ENCODE measurements at places on chromosomes 1 and 21.

GRCh38 chr1:177645491-177646190 lies 324.2 kb downstream of the SEC16B start:
- DNase-seq, result peak; percentile 18

DNA sequence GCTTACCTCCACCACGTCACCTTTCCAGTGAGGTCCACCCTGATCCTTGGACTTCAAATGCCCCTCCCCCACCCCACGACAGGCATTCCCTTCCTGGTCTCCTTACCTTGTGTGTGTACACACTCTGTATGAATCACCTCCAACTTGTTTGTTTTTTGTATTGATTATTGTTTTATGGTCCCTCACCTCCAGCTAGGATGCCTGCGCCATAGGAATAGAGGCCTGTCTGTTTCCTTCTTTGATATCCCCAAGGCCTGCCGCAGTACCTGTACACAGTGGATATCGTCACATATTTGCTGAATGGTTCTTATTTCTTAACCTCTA lies 219.6 kb upstream of the POU3F1 start:
- DNase-seq, result no peak

GRCh38 chr1:203871114-203871880 lies 9.9 kb downstream of the SNRPE start:
- peak; percentile 85 for DNase-seq

DNA sequence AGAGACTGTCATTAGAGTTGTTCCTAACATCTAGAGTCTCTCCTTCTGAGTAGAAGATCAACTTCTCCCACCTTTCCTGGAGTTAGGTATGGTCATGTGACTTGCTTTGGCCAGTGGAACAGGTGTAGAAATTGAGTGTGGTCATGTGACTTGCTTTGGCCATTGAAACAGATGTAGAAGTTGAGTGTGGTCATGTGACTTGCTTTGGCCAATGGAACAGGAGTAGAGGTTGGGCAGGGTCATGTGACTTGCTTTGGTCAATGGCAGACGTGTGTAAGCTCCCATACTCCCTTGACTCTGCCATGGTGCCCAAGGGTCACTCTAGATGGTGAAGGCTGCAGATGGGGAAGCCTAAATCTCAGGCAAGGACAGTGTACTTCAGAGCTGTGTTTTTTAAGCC lies 306.0 kb downstream of the NPHP4 start:
- no peak for DNase-seq

DNA sequence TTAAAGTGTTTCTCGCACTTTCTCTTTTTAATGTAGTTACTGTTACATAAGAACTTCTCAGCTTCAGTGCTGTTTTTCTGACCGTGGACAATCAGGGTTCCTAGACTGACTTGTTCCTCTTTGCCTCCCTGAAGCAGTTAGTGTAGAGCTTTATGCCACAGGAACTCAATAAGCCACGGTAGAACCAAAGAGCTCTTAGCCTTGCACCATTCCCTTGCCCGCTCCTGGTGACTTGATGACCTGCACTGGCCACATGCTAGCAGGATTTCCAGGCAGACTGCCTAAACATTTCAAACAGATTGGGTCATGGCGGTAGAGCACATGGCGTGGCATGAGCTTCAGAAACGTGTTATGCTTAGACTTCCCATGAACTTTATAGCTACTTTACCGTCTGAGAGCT lies 18.8 kb upstream of the FASLG start:
- peak; percentile 38 for DNase-seq

- DNase-seq, result peak; percentile 57
These were observed 27.2 kb downstream of the ADAMTS5 start for GRCh38 chr21:26939601-26940111.

- DNase-seq, result no peak
These were observed 1.3 kb downstream of the RIMS3 start for GRCh38 chr1:40664167-40664537.

DNA sequence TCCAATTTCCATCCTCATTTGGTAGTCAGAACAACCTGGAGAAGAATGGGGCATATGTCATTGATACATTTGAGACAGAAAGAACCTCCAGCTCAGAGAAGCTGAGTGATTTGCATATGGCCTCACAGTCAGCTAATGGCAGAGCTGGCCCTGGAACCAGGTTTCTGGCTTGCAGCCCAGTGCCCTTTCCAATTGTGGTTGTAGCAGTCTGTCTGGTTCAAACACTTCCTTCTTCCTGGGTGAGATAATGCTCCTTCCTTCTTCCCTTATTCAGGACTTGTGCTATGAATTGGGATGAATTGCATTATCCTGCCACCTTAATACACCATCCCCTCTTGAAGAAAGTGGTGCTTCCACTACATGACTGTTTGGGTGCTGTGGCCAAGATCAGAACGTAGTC lies 24.2 kb downstream of the SLC5A9 start:
- DNase-seq, result peak; percentile 63

GRCh38 chr1:59146651-59147358 lies 150.1 kb upstream of the FGGY start:
- peak; percentile 63 for DNase-seq

DNA sequence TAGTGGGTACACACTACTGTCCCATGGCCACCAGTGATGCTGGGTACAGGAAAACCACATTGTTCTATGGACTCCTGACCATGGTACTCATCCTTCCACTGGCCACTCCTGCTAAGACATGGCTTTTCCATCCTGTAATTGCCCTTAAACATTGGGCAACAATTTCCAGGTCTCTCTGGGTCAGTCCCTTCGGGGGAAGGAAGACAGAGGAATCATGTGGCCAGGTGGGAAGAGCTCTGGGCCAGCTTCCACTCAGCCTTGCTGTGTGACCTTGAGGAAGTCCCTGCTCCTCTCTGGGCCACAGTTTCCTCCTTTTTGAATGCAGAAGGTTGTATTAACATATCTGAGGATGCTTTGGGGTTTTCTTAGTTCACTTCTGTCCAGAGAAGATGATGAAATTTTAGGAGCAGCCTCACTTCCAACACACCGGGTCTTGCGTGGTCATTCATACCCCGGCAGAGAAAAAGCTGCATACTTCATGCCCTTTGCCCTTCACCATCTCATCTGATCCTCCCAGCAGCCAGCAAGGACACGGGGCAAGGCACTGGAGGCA lies 50.8 kb downstream of the SRRM1 start:
- no peak for DNase-seq

- DNase-seq, result peak; percentile 70
These were observed 75.9 kb downstream of the NOS1AP start for GRCh38 chr1:162145280-162145965.

- DNase-seq, result no peak
These were observed 61.8 kb upstream of the SYT6 start for GRCh38 chr1:114215436-114215835.

- no peak for DNase-seq
These were observed 23.9 kb downstream of the PALMD start for GRCh38 chr1:99669821-99670220.

DNA sequence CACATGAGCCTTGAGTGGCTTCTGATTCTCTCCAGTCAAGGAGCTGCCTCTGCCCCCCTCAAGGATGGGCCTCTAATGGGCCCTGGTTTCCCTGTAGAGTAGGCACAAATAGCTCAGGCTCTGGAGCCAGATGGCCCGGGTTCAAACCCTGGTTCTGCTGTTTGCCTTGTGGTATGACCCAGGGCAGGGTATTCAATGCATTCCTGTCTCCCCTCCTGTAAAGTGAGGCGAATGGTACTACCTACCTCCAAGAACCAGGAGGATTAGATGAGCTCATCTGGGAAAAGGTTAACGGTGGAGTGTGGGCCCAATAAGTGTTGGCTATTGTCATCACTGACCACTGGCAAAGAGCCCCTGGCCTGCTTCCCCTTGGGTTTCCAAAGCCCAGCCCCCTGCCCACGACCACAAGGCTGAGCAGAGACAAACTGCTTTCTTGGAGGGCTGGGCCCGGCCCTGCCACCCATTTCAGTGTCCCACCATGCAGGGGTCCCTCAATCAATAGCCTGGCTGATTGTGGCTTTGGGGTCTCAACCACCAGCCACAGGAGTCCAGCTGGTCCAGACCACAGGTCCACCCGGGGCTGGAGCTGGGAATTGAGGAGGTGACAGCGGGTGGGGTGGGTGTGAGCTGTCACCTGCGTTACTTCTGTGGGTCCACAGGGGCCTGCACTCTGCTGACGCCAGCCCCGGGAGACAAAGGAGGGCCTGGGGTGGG lies 115.6 kb upstream of the RUNX3 start:
- DNase-seq, result no peak

DNA sequence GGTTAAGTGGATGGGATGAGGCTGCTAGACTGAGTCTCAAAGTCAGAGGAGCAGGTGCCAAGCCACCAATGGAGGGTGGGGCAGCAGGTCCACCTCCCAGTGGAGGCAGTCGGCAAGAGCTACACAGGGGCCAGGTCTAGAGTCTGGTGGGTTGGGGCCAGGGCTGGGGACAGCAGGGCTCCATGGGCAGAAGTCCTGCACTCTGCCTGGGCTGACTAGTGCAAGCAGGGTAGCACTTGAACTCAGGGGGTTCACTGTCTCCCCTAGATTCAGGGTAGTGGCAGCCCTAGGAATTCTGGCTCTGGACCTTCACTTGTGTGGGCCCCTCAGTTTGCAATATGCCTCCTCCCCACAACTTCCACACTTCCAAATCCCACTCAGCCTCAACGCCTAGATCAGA lies 66.2 kb downstream of the SYT6 start:
- no peak for DNase-seq

GRCh38 chr1:246450611-246451251 lies 56.3 kb downstream of the SMYD3 start:
- DNase-seq, result peak; percentile 56

GRCh38 chr1:242030071-242030470 lies 31.2 kb upstream of the MAP1LC3C start:
- no peak for DNase-seq

DNA sequence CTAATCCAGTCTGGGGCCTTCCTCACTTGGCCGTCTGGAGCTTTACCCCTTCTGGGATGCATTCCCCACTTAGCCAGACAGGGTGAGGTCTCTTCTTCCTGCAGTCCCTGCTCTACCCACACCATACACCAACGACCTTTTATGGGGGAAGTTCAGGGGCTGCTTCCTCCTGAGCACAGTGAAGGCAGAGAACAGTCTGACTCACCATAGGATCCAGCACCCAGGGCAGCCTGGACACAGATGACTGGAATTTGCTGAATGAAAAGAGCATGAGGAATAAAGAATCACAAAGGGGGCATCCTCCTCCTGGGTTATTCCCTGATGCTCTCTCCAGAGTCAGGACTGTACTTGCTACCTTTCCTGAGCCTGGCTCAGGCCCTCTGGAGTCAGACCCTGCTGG lies 4.6 kb upstream of the FOXE3 start:
- DNase-seq, result no peak

DNA sequence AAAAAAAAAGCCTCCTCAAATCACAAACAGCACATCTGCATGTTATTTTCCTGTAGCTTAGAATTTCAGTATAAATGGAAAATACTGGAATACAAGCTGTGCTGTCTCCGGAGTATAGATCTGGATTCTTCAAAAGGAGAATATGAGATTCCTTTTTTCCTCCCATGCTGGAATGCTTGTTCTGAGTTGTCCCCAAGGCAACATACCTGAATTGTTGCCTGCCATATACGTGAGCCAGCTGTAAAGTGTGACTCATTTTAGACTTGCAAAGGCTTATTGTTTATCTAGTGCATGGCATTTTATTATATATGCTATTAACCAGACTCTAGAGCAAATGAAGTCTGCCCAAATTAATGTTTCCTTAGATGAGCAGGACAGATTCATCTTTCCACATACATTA lies 95.0 kb upstream of the C1orf105 start:
- peak; percentile 72 for DNase-seq

Data from astrocyte of the hippocampus (primary cell).